AG08396 (cell line): ENCODE measurements at places on chromosomes 16 and 17.

DNA sequence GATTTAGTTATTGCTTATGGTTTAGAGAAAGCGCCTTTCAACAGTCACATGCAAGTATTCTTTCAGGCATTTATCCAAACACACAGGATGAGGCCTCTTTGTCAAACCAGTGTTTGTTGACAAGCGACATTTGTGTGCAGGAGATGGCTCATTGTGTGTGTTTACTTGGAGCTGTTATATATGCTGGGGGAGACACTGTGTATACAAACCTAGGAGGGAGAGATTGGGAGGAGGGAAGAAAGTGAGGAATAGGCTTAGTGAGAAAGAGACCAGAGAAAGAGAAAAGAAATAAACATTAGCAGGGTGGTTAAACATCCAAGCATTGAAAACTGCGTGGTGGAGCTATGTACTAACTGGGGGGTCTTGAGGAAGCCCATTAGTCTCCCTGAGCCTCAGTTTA is 437.6 kb downstream of the MAF start:
- DNase-seq = no peak

DNA sequence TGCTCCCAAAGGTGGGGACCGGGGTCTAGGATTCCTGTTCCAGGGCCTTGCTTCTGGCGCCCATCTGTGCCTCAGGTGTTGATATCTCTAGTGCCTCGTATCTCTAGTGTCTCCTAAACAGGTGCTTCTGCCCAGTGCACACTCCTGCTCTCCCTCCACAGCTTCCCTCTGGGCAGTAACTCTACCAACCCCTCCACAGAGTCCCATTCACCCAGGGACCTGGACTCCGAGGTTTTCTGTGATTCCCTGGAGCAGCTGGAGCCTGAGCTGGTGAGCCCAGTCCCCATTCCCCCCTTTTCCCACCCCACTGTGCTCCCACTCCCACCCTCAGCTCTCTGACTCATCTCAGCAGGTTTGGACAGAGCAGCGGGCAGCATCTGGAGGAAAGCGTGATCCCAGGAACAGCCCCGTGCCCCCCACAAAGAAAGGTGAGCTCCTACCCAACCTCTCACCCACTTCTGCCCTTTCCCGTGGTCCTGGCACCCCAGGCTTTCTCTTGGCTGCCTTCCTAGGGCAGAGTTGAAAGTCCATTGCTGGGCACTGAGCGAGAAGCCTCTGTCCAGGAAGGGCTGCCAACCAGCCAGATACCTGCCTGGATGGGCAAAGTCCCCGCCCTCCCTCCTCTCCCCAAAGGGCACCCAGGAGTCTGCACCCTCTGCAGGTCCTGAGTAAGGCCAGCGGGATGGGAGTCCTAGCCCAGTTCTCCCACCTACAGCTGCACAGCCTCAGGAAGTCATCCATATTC is 2.2 kb downstream of the ACBD4 start:
- no peak for DNase-seq

GRCh38 chr17:8057691-8058114 is 18.8 kb downstream of the ALOX15B start:
- DNase-seq = peak; percentile 85

- no peak for DNase-seq
Measured at GRCh38 chr17:74259667-74260524, 14.1 kb upstream of the DNAI2 start.

DNA sequence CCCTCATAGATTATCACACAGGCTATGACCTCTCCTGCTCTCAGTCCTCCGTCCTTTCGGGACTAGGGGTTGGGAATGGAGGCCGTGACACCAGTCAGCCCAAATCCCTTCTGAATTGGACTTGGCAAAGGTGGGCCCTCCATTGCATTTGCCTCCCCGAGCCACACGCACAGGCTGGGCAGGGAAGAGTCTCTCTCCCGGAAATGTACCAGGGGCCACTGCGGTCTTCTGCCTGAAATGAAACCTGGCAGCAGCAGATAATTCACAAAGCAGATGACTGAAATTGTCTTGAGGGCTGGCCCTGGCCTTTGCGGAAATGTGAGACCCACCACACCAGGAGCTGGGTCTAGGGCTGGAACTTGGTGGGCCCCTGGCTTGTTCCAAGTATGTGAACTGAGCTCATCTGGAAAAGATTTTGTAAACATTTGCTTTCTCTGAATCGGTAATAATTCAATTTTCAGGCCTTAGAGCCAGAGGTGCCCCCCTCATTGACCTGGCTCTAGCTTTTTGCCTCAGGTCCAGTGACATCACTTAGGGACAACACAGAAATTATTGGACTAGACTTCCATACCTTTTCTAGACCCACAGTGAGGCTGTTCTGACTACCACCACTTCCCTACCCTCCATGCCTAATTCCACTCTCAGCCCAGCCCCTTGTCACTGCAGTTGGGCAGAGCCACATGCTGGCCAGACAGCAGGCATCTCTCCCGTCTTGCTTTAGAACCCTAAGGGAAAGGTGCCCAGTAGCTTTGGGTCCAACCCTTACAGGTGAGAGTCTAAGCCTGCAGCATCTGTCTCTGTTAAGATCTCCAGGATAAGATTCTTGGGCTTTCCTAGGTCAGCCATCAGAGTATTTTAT is 75.2 kb downstream of the CCDC182 start:
- DNase-seq = no peak

DNA sequence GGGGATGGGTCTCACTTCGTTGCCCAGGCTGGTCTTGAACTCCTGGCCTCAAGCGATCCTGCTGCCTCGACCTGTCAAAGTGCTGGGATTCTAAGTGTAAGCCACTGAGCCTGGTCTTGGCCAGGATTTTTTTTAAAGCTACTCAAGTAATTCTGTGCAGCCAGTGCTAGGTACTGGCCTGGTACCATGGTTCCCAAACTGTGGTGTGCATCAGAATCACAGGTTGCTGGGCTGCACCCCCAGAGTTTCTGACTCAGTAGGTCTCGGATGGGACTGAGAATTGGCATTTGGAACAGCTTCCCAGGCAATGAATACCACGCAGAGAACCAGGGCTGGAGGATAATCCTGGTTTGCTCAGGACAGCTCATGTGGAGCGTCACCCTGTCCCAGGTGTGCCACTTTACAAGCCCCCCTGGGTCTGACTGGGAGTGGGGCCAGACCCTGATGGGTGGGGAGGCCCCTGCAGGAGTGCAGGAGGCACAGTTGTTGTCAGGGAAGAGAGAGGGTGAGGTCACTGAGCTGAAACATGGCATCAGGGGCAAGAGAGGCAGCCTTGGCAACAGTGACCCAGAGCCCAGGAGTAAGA is 10.7 kb upstream of the MRPS23 start:
- no peak for DNase-seq

GRCh38 chr16:11345040-11345862 is at the start of gene RMI2:
Gene RMI2, plus strand, starts transcription at chr16:11345459. Its CDS starts 13 bp downstream, at chr16:11345472.
- DNase-seq = peak; percentile 100

DNA sequence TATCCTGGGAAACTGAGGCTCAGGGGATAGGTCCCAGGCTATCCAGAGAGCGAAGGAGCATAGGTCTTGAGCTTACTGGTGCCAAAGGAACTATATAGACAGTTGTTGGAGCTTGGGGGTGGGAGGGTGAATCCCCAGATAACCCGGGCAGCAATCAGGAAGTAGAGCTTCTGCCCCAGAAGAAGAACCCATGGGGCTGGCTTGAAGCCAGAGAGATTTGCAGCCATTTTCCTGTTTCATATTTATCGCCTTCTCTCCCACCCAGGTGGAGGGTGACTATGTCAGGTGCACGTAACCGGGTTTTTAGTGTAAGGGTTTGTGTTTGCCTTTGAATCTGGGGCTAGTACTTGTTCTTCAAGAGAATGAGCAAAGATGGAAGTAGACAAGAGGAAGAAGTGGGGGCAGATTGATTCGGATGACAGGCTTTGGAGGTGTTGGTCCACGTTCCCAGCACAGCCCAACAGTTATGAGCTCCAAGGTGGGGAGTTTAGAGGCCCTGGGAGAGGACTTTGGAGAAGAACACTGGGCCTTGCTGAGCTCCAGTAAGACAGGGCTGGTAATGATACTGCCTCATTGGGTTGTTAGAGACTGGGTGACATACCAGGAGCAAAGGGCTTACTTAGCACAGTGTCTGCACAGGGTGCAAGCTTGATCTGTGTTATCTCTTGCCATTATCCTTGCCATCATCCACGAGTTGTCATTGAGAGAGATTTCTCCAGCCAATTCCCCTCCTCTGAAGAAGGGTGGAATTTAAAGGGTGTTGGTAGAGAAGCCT is 145.6 kb downstream of the CCDC182 start:
- no peak for DNase-seq

- peak; percentile 39 for DNase-seq
Measured at GRCh38 chr17:13597723-13598347, 3.9 kb downstream of the HS3ST3A1 start.

DNA sequence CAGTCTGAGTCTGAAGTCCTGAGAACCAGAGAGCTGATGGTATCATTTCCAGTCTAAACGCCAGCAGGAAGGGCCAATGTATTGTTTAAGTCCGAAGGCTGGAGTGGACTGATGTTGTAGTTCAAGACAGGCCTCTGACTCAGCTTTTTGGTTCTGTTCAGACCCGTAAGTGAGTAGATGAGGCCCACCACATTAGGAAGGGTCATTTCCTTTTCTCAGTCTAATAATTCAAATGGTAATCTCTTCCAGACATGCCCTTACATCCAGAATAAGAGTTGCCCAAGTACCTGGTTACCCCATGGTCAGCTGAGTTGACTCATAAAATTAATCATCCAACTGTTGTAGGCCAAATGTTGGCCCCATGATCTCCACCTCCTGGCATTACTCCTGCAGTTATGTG is 442.6 kb upstream of the HSBP1 start:
- DNase-seq = no peak

DNA sequence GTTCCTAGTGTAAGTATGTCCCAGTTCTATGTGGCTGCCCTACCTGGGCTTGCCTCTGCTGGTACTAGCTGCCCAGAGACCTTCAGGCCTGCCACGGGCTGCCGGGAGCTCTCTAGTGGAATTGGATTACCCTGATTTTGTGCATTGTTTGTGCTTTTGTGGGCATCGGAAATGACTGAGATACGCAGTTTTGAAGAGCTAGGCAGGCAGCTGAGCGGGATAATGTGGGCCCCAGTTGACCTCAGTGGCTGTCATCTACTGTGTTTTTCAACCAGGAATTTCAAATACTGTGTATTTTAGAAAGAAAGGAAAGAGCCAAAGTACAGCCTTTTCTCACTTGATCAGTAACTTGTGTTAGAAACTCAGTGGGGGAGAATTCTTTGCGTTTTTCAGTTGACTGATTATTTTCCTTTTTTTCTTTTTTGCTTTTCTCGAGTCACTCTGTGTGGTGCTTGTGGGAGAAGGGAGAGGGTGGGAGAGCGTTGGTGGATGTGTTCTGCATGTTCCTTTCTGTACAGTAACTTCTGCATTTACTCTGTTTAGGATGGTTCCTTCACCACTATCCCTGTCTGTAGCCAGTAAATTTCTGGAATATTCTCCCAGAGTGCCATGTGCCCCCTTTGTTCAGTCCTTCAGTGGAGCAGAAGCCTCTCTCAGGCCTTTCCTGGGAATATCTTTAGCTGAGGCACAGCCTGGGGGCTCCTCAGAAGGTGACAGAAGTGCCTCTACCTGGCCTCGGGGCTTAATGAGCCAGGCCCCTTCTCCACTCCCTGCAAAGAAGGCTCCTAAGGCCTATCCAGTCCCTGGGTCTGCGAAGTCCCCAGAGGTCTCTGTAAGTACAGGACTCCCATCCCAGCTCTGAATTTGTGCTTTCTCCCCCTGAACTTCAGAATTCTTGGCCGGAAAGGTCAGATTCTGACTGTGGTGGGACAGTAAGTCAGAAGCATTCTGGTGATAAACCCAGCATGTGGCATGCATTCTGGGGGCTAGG is 15.0 kb upstream of the SLC12A3 start:
- no peak for DNase-seq

DNA sequence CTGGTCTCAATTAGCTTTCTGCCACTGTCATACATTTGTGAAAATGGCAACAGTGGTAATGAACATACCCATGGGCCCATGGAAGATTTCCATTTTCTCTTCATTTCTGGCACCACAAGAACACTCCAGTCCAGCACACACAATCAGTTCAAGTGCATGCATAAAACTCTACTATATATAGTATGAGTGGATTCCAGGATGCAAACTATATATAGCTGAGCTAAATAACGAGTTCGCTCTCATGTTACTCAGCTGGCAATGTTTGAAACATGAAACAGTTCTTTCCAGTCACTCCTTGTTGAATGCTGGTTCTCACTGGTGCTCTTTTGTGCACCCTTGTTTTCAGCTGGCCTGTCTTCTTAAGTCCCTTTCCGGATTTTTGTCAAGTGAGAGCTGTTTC is 75.2 kb upstream of the DHX40 start:
- no peak for DNase-seq

GRCh38 chr16:56632156-56632847 is at the start of gene MT1M:
Gene MT1M, plus strand, starts transcription at chr16:56632659. Its CDS starts 73 bp downstream, at chr16:56632732.
- peak; percentile 63 for DNase-seq

- no peak for DNase-seq
Measured at GRCh38 chr16:64638766-64639165, 483.1 kb downstream of the CDH11 start.

GRCh38 chr17:31802502-31802901 is 56.5 kb downstream of the COPRS start:
- DNase-seq = no peak

DNA sequence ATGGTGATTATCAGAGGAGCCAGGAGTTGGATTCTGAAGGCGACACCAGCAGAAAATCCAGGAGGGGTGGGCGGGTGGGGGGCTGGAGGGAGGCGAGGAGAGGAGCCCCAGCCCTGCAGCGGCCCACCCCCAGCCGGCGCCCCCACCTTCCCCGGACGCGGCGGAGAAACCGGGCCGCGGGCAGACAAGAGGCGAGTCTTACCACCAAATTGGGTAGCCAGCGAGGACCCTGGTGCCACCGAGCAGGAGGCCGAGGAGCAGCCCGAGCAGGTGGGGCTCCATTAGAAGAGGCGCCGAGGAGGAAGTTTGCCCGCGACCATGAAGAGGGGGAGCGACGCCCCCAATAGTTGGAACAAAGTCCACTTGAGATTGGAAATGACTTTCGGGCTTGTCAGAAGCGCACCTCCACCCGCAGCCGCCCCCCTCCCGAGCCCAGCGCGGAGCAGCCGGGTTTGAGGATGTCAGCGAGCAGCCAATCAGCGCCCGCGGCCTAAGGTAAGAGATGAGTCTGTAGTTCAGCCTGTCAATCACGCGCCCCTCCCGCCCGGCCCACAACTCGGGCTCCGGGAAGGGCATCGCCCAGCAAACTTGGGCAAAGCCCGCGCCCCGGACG is at the start of gene WNT3:
WNT3 (minus strand) TSS at position 377 of the 613 bp plus-strand sequence; CDS start at position 282, 95 bp downstream.
- DNase-seq = peak; percentile 51

DNA sequence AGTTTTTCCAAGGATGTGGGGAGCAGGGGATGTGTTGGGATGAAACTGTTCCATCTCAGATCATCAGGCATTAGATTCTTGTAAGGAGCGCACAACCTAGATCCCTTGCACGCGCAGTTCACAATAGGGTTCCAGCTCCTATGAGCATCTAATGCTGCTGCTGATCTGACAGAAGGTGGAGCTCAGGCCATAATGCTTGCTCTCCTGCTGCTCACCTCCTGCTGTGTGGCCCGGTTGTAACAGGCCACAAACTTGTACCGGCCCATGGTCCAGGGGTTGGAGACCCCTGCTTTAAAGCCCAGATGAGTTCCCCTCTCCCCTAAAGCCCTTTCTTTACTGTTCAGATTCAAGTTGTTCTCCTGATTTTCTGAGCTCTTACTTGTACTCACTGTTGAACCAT is 44.8 kb downstream of the RNF135 start:
- no peak for DNase-seq

- DNase-seq = no peak
Measured at GRCh38 chr16:54679531-54679930, 251.1 kb upstream of the IRX5 start.
